ENCODE measurements at places on chromosomes 1 and 21.

GRCh38 chr1:22827666-22828483, 117.2 kb downstream of the EPHB2 start:
- DNase-seq: no peak

DNA sequence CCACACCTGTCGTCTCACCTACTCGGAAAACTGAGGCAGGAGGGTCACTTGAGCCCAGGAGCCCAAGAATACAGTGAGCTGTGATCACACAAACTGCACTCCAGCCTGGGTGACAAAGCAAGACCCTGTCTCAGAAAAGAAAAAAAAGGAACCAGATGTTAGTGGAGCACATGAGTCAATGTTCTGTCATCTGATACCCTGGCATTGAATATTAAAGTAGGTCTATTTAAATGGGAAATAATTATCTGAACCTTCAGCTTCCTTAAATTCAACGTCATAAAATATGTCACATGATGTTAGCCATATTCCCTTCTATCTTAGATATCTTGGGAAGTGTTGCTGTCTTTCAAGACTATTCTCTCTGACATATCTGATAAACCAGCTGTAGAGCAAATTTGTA, 47.3 kb downstream of the NCAM2 start:
- DNase-seq: no peak

- DNase-seq: no peak
These were observed 794 bp upstream of the TOR3A start for GRCh38 chr1:179080866-179081686.

DNA sequence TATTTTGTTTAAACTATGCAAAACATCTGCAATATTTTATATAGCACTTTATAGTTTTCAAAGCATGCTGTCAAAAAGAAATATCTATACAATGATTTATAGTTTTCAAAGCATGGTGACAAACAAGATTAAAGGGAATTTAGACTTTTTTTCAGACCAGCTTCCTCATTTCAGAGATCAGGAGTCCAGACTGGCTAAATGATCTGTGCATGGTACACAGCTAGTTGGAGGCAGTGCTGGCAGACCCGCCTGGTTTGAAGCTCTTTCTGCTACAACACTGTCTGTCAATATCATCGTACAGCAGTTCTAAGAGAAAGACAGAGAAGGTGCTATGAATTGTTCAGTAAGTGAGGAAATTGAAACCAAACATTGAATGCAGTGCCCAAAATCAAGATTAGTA, 479.0 kb downstream of the PTBP2 start:
- DNase-seq: no peak

GRCh38 chr1:233575450-233575849, 38.5 kb upstream of the KCNK1 start:
- DNase-seq: no peak

Data from stimulated activated CD8-positive, alpha-beta memory T cell treated with anti-CD3 and anti-CD28 coated beads, Interleukin-7, amount 100 ng/mL, for 4 hours (primary cell).